AG20443 (cell line): ENCODE measurements at places on chromosomes 3 and 15.

DNA sequence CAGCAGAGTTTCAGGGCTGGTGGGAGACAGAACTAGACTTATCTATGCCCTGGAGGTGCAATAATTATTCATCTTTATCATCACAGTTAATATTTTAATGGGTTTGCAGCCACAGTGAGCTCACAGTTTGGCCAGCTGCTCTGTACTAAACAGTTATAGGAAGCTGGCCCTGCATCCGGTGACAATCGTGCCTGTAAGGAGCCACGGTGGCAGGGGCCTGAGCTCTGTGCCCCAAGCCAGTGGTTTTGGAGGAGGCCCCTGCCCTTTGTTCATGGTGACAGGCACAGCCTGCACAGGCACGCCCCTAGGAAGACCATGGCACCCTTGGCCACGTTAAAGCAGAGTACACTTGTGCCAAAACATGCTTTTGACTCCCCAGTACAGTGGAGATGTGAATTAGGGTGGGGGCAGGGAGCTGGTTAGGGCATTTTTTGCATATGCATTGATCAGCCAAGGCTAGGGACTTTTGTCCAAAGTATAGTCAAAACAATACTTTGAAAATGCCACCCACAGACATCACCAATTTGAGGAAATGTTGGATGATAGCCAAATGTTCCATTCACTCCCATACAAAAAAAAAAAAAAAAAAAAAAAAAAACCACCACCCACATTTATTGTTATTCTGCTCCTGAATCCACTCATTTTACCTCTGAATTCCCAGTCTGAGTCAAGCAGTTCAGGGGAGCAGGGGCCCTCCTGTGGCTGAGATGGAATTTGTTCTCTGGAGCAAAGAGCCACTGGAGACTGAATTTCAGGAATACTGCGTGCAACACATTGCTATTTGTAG is 3.4 kb upstream of the RFTN1 start:
- peak; percentile 74 for DNase-seq

DNA sequence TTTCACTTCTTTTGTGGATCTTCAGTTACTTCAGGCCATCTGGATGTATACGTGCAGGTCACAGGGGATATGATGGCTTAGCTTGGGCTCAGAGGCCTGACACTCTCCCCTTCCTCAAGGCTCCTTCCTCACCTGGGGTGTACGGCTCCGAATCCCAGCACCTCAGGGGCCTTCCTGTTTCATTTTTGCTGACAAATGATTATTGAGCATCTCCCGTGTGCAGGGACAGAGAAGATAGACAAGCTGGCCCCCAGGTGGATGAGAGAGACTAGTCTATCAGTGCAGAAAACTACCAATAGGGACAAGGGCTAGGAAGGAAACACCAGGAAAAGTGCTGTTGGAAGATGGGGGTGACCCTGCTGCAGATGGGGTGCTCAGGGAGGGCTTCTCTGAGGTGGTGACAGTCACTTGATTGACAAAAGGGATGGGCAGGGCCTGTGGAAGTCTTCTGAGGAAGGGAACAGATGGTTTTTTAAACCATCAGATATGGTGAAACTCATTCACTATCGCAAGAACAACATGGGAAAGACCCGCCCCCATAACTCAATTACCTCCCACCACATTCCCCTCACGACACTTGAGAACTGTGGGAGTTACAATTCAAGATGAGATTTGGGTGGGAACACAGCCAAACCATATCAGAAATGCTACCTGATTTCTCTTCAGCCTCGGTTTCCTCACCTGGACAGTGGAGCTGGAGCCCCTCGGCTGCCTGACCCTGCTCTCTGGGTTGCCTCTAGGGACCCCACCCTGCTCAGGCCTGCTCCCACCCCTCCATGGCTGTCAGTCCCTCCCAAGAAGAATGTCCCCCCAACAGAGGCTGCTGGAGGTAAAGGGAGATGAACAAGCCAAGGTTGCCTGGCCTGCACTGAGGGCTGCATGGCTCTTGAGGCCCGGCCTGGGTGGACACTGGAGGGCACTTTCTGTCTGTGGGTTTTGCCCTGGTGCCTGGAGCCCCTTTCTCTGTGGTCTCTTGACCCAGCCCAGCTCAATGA is 37.2 kb upstream of the ACAD9 start:
- DNase-seq: no peak

DNA sequence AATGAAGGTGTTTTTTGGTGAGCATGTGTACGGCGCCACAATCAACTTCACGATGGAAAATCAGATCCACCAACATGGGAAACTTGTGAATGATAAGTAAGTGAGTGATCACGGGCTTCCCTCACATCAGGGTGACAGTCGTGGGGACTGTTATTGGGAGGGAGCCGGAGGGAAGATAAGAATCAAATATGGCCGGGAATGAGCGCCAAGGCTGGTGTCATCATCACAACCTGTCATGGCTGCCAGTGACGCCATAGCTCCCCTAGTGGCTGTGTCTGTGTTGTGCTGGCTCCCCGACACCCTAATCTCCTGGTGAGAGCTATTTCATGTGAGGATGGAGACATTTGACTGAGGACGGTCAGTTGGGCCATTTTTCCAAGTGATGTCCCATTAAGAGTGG is 168.5 kb downstream of the SV2B start:
- no peak for DNase-seq

DNA sequence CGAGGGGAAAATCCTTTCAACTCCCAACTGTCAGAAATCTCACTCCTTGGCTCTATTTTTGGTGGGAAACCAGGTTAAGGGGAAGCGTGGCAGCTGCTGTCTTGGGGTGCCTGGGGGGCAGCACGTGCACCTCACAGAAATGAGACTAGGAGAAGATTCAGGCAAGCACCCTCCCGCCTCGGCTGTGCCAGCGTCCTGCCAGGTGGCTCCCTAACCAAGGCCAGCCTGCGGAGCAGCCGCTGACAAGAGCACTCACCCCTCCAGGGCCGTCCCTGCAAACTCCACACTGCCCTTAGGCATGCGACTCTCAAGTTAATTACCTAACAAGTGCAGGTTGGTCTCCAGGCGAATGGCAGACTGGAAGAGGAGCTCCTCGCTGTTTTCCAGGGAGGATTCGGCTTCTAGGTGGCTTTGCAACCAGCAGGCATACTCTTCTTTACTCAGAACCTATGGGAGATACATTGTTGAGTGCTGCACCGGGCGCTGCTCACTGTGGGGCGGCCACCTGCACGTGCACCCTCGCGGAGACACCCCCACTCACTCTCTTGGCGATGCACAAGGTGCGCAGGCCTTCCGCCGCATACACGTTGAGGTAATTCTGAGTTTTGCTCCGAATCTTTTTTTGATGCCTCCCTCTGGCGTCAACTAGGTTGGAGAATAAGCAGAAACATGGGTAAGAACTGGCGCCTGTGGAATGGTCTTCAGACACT is 155.3 kb downstream of the ATP10A start:
- no peak for DNase-seq

GRCh38 chr3:155852341-155852740 is 1.9 kb downstream of the SLC33A1 start:
- no peak for DNase-seq

DNA sequence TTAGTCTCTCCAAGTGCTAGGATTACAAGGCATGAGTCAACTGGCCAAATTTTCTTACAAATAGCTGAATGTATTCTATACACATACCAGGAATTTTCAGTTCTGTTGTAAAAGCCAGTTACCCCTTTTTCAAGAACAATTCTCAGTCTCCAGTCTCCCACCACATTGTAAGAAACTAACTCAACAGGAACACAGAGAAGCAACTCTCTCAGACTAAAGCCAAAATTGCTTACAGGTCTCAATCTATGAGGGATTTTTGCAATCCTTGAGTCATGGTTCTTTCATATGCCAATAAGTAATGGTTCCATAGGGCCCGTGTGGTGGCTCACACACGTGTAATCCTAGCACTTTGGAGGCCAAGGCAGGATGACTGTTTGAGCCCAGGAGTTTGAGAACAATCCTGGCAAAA is 8.5 kb downstream of the IP6K2 start:
- no peak for DNase-seq

DNA sequence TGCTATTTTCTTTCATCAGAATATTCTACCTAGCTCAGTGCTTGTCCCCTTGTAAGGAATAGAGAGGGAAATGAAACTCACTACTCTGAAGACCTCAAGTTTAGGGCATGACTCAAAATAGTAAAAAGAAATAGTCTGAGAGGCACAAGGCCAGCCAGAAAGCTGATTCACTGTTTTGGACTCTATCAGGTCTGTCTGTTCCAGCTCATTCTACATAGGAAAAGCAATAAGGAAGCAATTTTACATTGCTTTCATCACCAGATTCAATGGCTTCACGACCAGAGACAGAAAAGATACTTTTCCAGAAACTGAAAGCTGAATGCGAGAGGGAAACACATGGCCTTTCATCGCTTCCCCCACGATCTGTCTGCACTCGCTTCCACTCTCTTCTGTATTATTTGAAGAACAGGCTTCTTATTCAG is 276.0 kb downstream of the GBE1 start:
- peak; percentile 71 for DNase-seq

- peak; percentile 16 for DNase-seq
Measured at GRCh38 chr3:3134750-3135448, 8.2 kb downstream of the TRNT1 start.

DNA sequence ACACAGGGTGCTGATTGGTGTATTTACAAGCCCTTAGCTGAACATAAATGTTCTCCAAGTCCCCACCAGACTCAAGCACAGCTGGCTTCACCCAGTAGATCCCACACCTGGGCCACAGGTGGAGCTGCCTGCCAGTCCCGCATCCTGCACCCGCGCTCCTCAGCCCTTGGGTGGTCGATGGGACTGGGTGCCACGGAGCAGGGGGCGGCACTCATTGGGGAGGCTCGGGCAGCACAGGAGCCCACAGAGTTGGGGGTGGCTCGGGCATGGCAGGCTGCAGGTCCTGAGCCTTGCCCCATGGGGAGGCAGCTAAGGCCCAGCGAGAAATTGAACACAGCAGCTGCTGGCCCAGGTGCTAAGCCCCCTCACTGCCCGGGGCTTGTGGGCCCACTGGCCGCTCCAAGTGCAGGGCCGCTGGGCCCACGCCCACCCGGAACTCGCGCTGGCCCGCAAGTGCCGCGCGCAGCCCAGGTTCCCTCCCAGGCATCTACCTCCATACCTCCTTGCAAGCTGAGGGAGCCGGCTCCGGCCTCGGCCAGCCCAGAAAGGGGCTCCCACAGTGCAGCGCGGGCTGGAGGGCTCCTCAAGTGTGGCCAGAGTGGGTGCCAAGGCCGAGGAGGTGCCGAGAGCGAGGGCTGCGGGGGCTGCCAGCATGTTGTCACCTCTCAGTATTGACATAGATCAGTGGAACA is 442.7 kb downstream of the OCA2 start:
- no peak for DNase-seq

DNA sequence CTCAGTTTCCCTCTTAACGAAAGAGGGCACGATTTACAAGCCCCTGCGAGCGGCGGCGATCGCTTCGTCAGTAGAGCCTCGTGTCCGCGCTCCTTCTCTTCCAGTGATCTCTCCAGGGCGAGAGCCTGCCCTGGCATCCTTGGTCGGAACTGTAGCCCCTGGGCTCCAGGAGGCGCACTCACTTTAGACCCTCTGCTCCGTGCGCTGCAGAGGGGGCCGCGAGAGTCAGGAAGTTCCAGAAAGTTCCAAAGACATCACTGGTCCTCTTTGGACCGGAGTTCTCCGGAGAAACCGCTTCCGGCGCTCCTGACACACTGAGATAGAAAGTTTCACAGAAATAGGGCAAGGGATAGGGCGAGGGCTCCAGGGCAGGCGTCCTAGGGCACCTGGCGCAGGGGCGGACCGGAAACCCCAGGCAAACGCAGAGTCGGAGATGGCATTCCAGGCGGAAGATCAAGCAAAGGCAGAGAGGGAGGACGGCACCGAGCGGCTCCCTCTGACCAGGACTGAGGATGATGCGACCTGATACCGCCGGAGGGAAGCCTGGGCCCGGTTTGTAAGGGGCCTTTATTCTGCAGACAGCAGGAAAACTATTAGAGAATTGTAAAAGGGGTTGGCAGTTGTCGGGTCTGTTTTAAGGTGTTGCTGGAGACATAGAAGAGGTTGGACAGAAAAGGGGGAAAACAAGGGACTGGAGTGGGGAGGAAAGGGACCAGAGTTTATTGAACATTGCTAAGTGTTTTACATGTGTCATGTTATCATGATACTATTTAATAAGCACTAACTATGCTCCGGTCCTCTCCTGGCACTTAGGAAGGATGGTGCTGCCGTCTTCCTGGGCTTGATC is 1.3 kb upstream of the CPEB1 start:
- DNase-seq: no peak

GRCh38 chr3:67198374-67198773 is 200.3 kb downstream of the KBTBD8 start:
- no peak for DNase-seq

GRCh38 chr3:34863485-34863884 is 775.8 kb upstream of the ARPP21 start:
- DNase-seq: no peak

GRCh38 chr3:38343797-38344594 is 2.6 kb upstream of the XYLB start:
- no peak for DNase-seq

- peak; percentile 20 for DNase-seq
Measured at GRCh38 chr15:62164014-62164395, 1.1 kb downstream of the C2CD4B start.

DNA sequence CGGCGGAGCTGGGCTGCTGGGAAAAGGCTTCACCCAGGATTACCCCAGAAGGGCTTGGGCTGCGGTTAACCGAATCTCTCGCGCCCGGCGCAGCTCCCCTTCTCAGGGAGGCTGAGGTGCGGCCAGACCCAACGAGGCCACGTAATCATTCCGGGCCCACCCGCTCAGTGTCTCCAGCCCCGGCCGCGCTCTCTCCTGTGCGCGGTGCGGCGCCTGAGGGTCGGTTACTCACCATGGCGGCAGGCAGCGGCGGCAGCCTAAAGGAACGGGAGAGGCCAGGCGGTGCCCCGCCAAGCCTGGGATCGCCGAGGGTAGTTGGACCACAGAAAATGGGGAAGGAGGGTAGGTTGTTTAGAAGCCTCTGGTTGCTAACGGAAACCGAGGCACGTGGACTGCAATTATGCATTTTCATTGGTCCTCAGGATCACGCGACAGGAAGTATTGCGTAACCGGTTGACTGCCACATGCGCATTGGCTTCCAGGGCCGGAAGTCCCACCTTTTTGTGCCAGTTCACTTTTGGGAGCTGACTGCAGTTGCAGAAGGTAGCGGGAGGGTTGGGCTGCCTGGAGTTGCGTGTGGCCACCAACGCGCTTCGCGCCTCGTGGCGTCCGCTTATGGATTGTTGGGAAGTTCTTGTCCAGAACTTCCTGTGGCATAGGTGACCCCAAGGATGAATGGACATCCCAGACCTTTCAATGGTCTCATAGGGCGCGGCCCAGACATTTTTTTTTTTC is at the start of gene LZTFL1:
Gene LZTFL1, minus strand, starts transcription at position 363 of the 735 bp plus-strand sequence. Its CDS starts 128 bp downstream, at position 235.
- peak; percentile 96 for DNase-seq

DNA sequence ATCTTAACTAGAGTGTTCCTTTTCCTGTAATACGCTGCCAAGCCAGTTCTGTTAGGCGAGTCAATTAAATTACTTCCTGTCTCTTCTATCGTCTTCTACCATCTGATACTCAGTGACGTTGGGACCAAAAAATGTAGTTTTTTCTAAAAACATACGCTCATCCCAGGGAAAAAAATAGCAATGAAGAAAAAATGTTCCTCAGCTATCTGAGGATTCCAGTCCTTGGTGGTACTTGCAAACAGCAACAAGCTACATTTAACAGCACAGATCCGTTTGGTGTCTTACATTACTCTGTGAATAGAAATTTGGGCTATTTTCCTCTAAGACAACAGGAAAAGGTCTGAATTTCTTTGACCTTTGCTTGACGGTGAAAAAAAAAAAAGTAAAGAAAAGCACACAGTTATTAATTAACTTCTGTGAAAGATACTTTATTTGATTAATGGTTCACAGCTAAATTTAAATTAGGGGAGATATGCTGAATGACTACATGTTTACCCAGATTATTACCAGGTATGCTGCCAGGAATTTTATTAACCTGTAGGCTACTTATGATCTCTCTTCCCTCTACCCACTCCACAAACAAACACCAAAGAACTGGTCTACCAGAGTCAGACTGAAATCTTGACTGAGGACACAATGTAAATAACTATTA is 254.4 kb upstream of the ZPLD1 start:
- peak; percentile 63 for DNase-seq
